Regular cardiac myocyte (primary cell): ENCODE measurements at places on chromosomes 13 and 19. TPM values are rescaled to one million over a fixed set of nuclear protein-coding genes. Genes with fewer than 3 reads are reported as not detected.

The OR7C1 gene
- not detected in 2 replicates for total RNA-seq

The FUT1 gene
- total RNA-seq, result under 0.01 and 0.58 TPM in 2 replicates

The EFNA2 gene
- total RNA-seq, result not detected in 2 replicates

The ZNF225 gene
- 5.2 and 6.5 TPM in 2 replicates for total RNA-seq

The KEAP1 gene
- 69.3 and 98.5 TPM in 2 replicates for total RNA-seq

The TMEM221 gene
- total RNA-seq, result under 0.01 TPM in 1 of 2 replicates, not detected in the other

The CLDN10 gene
- 0.19 and 0.28 TPM in 2 replicates for total RNA-seq

The FBL gene
- 85.4 and 227 TPM in 2 replicates for total RNA-seq

The PPP1R15A gene
- total RNA-seq, result 41.6 and 98.9 TPM in 2 replicates
